ENCODE measurements at places on chromosomes 6 and 20.
A peak's percentile ranks its signal among the peaks of the same experiment; 100 is the strongest.

DNA sequence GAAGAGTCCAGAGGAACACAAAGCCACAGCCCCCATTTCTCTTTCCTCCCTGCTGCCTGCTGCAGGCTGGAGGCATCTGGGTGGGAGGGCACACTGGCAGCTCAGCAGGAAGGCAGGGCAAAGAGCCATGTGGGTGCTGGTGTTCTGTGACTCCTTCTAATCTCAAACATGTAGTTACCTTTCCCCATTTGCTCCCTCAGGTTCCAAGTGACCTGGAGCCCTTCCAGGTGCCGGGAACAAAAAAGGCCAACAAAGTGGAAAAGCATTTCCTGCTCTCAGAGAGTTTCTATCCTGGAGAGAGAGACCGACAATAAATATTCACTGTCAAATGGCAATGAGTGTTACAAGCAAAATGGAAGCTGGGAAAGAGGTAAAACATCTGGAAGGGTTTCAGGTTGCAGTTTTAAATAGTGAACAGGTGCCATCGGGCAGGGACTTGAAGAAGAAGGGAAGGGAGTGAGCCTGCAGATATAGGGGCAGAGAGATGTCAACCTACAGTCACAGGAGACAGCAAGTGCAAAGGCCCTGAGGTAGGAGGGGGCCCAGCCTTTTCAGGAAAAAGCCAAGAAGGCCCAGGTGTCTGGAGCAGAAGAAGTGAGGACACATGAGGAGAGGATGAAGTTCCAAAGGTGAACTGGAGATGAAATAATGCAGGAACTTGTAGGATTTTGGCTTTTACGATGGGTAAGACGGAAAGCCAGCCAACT, 43.6 kb upstream of the IYD start:
- no peak for DNase-seq

- no peak for DNase-seq
Measured at GRCh38 chr6:112360498-112360897, 13.4 kb downstream of the RFPL4B start.

DNA sequence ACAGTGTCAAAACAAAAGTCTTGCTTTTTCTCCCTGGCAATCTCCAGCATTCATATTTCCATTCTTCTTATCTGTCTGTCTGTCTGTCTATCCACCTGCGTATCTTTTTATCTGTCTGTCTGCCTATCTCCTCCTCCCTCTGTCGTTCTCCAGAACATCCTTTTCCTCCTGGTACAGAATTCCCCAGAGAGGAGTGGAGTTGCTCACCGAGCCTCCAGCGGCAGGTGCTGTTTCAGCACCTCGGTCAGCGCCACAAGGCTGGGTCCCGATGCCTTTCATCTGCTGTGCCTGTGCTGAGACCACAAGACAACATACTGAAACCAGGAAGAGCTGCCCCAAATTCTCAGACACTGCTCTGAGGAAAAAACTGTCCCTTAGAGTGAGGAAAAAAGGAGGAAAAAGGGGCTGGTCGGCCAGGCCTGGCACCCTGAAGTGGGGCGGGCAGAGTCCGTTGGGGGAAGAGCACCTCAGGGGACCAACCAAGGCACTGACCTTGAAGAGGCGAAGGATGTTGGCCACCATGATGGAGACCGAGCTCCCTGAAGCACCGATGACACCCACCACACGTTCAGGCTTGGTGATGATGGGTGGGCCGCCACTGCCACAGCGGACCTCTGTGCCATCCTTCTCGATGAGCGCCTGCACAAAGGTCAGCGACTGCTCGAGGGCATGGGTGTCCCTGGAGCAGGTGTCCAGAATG, 13.3 kb downstream of the GRM4 start:
- DNase-seq = no peak

- DNase-seq = no peak
Measured at GRCh38 chr20:54601831-54602515, 126.6 kb downstream of the DOK5 start.

- DNase-seq = no peak
Measured at GRCh38 chr20:2603816-2604505, 48.5 kb upstream of the NOP56 start.

- no peak for DNase-seq
Measured at GRCh38 chr6:118652051-118652615, 742 bp upstream of the CEP85L start.

DNA sequence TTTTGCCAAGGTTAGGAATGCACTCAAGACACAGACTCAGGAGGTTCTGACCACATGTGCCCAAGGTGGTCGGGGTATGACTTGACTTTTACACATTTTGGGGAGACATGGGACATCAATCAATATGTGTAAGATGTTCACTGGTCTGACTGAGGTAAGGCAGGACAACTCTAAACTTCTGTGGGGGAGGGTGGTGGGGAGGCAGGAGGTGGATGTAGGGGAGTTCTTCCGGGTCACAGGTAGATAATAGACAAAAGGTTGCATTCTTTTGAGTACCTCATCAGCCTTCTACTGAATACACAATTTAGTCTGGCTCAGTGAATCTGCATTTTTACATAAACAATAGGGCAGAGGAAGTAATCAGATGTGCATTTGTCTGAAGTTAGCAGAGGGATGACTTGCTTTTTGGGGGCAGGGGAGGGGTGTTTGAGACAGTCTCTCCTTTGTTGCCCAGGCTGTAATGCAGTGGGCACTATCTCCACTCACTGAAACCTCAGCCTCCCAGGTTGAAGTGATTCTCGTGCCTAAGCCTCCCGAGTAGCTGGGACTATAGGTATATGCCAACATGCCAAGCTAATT, 10.9 kb downstream of the ECHDC1 start:
- no peak for DNase-seq

DNA sequence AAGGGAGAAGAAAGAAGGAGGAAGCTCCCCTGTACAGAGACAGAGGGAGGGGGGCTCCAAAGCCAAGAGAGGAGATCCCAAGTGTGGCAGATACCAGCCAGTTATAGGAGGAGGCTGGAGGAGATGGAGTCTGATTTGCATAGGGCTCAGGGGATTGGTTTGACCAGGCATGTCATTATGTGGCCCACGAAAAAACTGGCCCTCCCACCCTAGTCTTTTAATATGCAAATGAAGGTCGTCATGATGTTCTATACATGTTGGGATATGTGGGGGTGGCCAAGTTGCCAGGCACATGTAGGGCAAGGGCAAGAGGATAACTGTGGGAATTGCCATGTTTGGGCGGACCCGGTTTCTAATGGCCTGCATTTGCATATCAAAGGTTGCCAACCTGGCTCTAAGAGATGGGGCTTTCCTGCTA, 17.6 kb upstream of the ZFP64 start:
- DNase-seq = no peak

DNA sequence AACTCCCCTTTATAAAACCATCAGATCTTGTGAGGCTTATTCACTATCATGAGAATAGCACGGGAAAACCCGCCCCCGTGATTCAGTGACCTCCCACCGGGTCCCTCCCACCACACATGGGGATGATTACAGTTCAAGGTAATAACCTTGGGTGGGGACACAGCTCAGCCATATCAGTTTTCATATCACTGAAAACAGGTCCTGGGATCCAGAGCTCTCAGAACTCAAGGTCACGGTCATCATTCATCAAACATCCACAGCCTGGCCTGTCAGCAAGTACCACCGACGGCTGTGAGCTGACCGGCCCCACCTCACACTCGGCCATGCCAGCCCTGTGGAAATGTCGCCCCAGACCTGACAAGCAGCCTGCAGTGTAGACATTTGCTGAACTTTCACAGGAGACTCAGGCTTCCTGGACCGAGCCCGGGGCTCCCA, 14.1 kb upstream of the FRMD1 start:
- DNase-seq = no peak

DNA sequence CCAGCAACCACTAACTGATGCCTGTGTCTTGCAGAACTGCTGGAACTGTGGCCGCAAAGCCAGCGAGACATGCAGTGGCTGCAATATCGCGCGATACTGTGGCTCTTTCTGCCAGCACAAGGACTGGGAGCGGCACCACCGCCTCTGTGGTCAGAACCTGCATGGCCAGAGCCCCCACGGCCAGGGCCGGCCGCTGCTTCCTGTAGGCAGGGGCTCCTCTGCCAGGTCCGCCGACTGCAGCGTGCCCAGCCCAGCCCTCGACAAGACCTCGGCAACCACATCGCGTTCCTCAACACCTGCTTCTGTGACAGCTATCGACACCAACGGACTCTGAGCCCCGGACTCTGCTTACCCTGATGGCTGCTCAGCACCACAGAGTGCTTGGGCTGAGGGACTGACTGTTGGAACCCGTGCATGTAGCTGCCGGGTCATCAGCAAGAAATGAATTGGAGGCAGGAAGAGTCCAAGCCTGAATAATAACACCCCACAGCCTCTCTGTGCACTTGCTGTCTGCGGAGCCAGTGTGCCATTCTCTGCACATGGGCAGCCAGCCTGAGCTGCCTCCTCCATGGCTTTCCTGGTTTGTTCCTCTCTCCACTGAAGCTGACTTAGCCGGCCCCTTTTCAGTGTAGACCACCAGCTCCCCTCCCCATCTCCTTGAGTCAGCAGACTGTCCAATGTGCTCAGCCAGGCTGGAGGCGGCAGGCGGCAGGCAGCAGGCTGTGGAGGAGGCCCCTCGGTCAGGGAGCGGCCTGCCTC, 17.6 kb upstream of the C20orf144 start:
- DNase-seq = no peak

- DNase-seq = no peak
Measured at GRCh38 chr6:44034931-44035345, 92.3 kb downstream of the MRPL14 start.

DNA sequence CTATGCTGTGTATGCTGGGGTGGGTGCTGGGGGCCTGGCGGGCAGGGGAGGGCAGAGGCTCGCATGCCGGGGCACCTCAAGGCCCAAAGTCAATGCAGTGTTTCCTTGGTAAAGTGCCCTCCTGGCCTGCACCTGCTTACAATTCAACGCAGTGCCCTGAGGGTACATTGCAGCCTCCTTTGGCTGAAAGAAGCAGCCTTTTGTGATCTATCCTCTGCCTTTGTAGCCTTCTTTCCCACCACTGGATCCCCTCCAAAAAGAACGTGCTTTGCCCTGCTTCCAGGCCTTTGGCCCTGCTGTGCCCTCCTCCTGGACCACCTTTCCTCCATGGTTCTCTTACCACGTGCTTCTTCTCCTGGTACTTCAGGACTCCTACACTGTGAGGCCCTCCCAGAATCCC, 113.6 kb upstream of the PTPN1 start:
- DNase-seq = no peak

- DNase-seq = peak; percentile 38
Measured at GRCh38 chr6:16769131-16769985, 8.1 kb upstream of the ATXN1 start.

GRCh38 chr20:36573798-36574365, 485 bp downstream of the TGIF2 start:
- DNase-seq = no peak

DNA sequence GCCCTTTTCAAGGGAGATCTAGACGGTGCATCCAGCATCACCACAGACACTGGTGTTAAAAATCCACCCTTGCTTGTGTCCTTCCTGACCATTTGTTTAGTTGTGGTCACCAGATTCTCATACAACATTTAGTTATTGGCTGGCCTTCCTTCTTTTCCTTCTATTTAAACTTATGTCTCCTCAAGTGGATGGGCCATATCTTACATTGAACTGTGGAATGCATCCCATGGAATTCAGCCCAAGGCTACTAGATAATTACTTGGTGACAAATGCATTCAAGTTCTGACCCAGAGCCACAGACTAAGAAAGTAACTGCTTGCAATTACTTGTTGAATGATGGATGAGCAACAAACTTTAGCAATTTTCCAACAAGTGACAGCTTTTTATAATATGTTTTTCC, 198.9 kb upstream of the SSTR4 start:
- no peak for DNase-seq

DNA sequence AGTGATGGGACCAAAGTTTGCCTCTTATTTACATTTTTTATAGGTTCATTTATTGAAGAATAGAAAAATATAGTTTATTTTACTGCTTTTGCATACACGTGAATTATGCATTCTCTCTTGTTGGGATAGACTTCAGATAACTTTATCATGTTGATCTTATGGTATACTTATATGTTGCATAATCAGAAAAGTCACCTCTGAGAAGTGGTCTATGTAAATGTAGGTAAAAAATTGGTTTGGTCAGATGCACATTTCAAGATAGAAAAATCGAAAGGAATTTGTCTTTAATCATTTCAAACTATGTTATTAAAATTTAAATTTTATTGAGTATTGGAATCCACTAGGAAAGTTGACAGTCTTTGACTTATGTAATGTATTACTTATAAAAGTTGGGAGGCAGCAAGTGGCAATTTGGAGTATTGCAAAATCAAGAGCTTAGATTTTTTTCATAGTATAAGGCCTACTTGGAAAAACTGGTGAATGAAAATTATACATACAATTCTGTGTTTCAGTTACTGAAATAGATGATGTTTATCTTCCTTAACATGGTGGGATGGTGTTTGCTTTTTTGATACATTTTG, 2.4 kb downstream of the PHF3 start:
- DNase-seq = no peak

DNA sequence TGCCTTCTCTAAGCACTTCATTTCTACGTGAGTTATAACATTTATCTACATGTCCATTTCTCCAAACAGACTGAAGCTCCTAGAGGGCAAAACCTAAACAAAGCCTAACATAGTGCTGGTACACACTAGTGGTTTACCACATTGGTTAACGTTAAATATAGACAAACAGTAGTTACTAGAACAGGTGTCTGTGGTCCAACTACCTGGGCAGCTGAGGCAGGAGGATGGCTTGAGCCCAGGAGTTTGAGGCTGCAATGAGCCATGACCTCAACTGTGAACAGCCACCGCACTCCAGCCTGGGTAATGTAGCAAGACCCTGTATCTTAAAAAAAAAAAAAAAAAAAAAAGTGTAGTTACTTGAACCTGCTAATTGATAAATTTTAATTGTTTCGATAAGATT, 26.5 kb downstream of the PTPRK start:
- no peak for DNase-seq

DNA sequence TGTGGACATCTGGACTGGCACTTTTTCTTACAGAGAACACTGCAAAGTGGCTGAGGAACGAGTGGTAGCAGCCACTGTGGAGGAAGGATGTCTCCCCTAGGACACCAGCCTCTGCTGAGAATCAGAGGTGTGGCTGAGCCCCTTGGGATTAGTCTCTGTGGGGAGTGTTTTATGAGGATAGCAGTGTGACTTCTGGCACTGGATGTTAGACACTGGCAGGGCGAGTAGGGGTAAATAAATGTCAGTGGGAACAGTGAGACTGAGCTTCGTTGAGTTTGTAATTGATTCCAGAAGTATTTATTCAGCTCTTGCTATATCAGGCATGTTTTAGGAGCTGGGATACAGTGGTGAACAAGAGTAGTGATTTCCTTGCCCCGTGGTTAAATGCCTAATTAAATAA, 124.0 kb downstream of the JARID2 start:
- DNase-seq = no peak

- DNase-seq = no peak
Measured at GRCh38 chr20:62708591-62709536, at the start of gene NTSR1. Gene NTSR1 (plus strand): TSS chr20:62708836. CDS start chr20:62709208, 372 bp downstream.

- DNase-seq = no peak
Measured at GRCh38 chr6:47288267-47289090, 21.2 kb downstream of the TNFRSF21 start.
